Stimulated activated naive CD4-positive, alpha-beta T cell treated with Interleukin-2 at 50 U/mL for 16 hours (primary cell): ENCODE measurements at places on chromosomes 11 and 22.

DNA sequence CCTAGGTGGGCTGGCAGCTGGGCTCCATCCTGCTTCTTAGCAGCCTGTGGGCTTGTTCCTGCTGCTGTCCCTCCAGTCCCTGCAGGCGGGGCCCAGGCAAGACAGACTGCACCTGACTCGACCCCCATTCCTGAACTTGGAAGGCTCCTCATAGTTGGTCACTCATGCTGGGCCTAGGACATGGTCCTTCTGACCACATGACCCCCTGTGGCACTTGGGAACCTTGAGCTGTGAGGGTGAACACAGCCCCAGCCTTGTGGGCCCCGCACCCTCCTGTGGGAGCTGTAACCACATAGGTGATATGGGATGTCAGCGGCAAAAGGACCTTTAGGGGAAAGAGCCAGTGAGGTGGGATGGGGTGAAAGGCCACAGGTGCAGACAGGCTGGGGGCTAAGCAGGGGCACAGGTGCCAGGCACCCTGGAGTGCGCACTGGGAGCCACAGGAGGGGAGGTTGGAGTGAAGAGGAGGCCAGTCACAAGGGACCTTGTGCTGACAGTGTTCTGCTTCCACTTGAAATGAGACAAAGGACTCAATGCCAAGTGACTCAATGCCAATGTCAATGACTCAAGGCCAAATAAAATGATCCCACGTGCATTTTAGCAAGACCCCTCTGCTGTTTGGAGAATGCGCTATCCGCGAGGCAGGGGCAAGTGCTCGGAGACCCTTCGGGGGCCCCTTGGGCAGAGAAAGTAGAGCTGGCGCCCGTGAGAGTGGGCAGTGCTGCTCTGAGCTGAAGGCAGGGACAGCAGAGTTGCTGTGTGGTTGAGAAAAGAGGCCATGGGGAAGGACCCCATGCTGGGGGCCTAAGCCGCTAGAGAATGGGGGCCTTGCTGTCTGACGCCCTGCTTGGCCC lies 90.7 kb downstream of the MORC2 start:
- DNase-seq: no peak

DNA sequence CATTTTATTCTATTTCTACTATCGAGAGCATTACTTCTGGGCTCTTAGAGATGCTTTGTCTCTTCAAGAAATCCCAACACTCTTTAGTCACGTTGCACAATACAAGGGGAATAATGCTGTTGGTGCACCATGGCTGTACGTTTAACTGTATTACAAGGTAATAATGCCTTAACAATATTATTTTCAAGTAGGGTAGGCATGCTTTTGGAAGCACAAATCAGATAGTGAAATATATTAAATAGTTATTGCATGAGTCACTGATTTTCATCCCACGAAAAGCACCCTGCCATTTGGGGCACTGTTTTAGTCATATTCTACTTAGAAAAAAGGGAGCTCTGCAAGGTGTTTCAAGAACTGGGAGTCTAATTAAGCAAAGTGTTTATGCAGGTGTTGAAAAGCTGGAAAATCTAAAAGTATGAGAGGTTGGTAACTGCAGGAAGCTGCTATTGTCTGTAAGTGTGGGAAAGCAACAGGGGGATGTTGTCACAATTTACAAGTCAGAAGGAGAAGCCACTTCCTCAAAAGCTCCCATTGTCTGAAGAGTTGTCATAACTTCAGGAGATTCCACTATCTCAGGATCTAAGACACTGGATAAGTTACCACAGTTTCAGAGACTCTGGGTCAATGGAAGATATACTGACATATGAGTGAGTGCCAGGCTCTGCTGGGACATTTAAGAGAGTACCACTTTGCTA lies 218.2 kb downstream of the JRKL start:
- DNase-seq: no peak

- DNase-seq: no peak
Measured at GRCh38 chr22:35523167-35523947, 17.3 kb upstream of the RASD2 start.

DNA sequence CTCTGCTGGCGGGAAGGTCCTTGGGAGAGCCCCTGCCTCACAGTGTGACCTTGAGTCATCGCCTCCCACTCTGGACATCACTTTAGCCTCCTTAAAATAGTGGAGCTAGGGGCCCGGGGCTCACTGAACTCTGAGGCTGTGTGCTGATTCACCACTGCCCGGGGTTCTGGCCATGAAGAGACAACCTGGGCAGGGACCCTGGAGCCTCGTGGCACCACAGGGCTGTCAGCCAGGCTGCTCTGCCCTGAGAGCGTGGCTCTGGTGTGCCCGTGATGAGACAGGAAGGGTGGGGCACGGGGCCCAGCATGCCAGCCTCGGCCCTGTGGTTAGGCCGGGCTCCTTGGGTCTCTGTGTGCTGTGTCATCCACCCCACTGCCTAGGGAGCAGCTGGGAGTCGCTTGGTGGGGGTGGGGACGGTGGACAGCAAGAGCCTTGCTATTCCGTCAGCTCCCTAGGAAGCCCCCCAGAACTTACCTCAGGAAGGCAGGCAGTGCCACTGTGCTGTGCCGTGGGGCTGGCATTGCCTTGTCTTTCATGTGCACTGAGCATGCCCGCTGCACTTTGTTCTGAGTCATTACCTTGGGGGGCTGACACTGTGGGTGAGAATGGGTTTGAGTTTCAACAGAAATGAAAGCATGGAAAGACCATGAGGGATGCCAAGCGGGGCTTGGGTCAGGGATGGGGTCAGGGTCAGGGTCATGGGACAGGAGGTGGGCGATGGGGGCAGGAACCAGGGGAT lies 31.7 kb downstream of the TPCN2 start:
- DNase-seq: no peak

- DNase-seq: no peak
Measured at GRCh38 chr11:34585735-34586487, 35.0 kb upstream of the EHF start.

DNA sequence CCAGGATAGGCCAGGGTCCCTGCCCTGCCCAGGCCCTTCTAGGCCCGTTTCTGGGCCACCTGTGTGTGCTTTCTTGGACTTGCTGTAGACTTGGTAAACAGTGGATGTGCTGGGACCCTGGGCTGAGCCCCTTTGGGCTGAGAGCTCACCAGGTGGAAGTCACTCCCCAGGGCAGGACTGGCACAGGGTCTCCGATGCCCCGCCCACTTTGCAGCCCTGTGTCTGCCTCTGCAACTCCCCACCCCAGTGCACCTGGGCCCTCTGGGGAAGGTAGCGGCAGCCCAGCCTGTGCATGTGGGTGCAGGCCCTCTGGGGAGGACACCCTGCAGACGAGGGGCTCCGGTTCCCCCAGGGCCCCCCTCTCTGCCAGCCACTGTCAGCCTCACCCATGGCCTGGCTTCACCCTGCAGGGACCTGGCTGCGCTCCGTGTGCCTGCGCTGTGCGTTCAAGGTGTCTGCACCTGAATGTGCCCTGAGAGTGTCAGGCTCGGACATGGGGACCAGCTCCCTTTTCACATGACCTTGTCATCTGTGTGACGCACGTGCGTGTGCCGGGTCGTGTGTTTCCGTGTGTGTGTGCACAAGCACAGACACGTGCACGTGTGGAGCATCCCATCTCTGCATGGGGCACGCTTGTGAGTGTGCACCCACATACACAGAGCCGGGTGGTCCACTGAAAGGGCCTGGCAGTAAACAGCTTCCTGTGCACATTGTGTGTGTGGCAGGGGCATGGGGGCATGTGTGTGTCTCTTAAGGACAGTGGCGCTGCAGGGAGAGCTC lies 118.5 kb downstream of the KCNQ1OT1 start:
- DNase-seq: no peak

DNA sequence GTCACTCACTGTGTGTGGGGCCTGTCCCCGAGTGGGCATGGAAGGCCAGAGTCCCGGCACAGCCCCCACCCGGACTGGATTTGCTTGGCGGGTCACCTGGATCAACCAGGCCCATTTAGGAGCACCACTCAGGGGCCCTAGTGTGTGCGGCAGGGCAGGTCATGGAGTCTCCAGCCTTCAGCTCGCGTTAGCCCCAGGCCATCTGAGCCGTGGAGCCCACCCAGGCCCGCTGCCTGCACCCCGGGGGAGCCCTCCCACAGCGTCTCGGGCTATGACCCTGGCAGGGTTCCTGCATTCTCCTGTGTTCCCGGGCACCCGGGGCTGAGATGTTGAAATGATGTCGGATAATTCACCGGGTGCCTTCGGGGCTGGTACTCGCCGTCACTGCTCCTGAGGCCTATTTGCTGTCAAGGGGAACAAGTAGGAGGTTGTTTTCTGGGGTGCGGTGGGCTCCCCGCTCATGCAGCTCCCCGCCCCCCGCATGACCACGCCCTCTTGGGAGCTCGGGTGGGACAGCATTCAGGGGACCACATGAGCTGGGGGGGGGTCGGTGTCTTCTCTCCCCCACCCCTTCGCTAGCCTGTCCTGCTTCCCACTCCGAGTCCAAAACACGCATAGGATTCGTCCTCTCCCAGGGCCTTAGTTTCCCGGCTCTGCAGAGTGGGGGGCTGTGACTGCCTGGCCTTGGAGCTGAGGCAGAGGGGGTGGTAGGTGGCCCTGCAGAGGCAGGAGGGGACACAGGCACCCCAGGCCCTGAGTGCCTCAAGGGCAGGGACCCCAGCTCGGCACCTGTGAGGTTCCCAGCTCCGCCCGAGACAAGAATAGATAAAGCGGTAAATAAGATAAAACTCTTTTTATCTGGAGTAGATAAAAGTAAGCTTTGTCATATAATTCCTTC lies 77.2 kb downstream of the KCNQ1 start:
- no peak for DNase-seq

- DNase-seq: no peak
Measured at GRCh38 chr11:27300974-27301373, 62.0 kb downstream of the CCDC34 start.

DNA sequence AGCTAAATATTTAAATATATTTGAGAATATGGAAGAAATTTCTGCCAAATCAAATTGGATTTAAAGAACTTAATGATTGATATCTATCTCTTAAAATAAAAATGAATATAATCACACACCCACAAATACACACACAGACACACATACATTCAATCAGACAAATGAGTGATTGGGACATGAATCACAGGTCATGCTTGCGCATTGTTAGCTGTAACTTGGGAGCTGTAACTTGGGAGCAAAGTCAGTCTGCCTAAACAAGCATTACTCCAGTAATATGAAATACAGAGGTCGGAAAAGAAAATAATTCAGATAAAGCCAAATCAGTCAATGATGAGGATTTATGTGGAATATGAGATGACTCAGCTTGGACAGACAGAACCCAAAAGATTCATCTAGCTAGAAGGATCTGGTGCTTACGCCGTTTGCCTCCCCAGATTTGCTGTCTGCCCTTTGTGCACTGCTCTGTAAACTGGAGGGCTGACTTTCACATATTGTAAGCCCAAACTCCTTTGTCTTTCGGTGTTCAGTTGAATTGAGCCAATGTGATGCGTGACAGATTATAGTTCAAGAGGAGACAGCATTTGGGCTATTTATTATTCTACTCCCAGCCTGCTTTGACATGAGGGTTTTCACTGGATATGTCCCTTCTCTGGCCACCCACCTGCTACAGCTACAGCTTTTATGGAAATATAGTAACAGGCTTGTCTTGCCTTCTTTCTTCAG lies 1.6 kb downstream of the OR56B1 start:
- no peak for DNase-seq

- DNase-seq: no peak
Measured at GRCh38 chr11:16958833-16959232, 55.4 kb downstream of the PLEKHA7 start.

GRCh38 chr11:103183981-103184611 lies 74.9 kb downstream of the DYNC2H1 start:
- DNase-seq: no peak

DNA sequence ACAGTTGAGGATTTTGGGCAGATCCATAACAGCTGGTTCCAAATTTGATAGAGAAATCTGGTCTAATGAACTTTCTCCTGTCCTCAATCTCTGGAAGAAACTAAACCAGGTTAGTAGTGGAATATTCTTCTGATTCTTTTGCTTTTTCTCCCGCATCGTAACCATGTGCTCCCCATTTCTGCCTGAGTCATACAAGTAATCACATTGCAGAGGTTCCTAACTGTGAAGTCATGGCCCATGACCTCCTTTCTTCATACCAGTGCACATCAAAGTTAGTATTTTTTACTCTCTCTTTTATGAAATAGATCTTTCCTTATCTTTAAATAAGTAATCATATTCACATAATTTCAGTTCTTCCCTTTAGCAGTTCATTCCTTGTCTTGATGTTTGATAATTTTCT lies 249.0 kb downstream of the DYNC2H1 start:
- no peak for DNase-seq

- no peak for DNase-seq
Measured at GRCh38 chr11:17790453-17790852, 55.9 kb downstream of the KCNC1 start.

GRCh38 chr11:133898770-133899115 lies 53.4 kb upstream of the SPATA19 start:
- DNase-seq: no peak

DNA sequence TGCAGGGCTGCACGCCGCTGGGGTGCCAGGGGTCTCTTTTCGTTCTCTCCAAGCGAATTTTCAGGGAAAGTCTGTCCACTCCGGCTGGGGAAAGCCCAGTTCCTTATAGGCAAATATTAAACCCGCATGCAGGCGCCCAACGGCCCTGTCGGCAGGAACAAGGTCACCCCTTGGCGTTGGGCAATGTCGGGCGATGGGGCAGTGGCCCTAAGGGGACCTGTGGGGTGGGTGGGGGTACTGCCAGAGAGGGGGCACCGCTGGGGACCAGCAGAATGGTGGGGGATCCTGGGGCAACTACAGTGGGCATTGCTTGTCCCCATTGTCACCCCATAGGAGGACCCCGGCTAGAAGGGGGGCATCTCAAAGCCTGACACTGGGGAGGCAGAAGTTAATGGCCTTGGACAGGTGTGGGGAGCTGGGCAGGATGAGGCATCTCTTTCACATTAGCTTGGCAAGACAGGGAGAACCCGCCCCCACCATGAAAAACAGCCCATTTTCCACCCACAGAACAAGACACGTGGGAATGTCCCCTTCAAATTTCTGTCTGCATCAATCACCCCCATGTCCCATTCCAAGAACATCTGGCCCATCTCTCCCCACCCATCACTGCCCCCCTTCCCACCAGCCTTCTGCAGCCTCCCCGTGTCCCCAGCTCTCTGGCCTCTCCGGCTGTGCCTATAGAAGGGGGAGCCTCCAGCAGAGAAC lies 5.5 kb upstream of the IGF2 start:
- DNase-seq: no peak

- no peak for DNase-seq
Measured at GRCh38 chr11:122897606-122898210, 15.1 kb downstream of the JHY start.

DNA sequence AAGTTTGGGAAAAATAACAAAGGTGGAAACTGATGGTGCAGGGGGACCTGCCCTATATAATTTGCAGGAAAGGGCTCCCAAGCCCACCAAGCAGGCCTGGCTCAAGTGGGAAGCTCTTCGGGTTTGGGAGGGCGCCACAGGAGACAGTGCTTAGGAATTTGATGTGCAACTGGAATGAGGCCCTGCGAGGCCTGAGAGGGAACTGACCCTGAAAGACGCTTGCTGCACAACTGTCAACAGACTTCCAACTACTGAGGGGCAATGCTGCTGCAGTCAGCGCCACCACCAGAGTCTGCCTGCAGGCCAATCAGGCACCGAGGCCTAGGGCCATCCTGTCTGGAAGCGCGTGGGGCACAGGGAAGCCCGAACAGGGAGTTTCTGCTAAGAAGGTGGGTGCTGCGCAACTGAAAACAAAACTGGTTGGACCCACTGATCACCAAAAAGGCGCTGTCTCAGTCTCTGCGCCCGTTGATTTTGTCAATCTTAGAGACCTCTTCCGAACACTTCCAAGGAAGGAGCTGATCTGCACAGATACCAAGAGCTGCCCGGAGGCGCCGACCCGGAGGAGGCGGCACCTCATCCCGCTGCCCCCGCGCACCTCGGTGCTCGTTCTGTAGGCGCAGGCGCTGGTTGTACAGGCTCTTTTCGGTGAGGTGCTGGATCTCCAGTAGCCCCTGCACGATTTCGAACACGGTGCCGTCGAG lies 667 bp downstream of the DGCR6L start:
- DNase-seq: no peak

GRCh38 chr11:95306801-95307200 lies 75.8 kb upstream of the SESN3 start:
- DNase-seq: no peak
